ENCODE measurements at places on chromosomes 1 and 21.

- no peak for DNase-seq
Observed at GRCh38 chr1:204075890-204076846, 3.3 kb downstream of the SOX13 start.

- DNase-seq = no peak
Observed at GRCh38 chr1:6263716-6264115, 2.8 kb upstream of the GPR153 start.

DNA sequence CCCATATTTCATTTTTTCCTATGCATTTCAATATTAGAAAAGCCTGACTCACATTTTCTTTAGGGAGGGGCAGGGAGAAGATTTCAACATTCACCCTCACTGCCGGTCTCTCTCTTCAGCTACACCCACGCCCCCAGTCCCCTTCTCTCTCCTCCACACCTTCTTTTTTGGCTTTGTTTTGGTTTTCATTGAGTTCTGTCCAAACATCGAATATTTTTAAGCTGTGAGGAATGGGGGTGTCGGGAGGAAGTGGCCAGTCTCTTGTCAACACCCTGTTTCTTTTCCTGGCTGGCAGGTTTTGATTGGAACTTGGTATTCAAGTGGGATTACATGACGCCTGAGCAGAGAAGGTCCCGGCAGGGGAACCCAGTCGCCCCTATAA, 177.3 kb downstream of the PGBD5 start:
- no peak for DNase-seq

DNA sequence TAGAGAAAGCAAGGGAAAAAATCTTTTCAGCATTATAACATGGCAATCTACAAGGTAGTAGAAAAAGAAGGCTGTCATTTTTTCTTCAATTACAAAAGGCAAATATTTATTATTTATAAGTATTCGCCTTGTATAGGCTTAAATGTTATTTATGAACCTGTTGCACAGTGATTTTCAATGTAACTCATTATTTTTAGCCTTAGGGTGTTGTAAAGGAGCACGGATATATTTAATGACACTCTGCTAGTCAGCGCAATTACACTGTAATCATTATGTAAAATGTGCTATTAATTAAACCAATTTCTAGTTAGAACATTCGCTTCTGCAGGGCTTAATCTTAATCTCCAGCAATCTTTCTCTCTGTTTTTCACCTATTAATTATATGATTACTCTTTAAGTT, 145.0 kb downstream of the ATG4C start:
- no peak for DNase-seq

DNA sequence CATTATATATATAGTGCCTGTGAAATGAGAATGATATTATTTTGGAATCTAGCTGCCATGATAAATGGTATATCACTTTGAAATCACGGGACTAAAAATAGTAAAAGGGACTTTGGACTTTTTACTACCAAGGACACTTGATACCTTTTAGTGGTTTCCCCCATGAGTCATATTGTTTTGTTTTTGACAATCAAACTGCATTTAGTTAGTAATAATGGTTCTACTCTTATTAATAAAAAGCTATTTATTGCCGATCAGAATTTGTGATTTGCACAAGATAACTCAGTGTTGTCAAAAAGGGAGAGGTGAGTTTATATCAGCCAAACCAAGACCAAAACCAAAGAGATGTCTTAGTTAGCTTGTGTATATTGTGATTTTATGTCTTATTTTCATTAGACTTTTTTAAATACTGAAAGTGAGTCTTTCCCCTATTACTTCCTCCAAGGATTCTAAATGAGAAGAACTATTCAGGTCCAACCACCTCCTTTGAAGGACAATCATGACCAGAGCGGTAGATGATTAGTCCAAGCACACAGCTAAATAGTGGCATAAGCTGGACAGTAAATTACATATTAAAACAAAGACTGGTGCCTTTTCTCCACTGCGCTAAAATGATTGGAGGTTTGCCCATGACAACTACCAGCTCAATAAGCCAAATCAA, 281.7 kb upstream of the ESRRG start:
- DNase-seq = no peak

DNA sequence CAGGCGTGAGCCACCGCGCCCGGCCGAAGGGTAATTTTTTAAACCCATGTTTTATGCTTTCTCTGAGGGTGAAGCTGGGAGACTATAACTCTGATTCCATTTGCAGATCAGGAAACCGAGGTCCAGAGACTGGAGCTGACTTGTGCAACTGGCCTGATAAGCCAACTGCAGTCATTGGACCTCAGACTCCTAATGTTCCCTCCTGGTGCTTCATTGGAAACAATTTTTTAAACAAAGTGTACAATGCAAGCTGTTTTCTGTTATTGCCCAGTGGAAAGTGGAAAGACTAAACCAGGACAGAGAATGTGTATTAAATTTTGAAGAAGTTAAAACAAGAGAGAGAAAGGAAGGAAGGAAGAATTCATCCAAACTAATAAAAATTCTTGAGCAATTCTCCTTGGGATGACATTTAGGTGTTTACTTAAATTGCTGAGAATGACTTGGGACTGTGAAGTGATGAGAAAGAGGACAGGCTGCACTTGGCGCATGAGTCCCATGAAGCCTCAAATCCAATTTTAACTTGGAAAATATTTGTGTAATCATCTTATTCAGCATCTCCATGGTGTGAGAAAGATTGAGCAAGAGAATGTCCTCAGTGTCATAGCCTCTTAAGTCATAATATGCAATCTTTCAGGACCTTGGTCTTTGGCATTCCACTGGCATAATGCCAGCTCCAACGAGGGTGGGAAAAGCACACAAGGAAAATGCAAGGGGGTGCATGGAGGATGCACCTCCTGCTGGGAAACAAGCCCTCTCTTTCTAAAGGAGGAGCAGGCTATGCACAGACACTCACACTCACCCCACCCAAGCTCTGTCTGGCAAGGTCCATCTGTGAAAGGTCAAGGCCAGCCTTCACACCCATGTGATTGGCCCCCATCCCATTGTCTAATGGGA, 342.0 kb downstream of the SIPA1L2 start:
- peak; percentile 41 for DNase-seq

GRCh38 chr1:226019572-226019971, 20.4 kb upstream of the SDE2 start:
- no peak for DNase-seq

- no peak for DNase-seq
Observed at GRCh38 chr1:235019471-235019870, 109.2 kb downstream of the TOMM20 start.
